ENCODE measurements at places on chromosomes 16 and 17.

- DNase-seq, result no peak
These were observed 46.9 kb upstream of the ITGA2B start for GRCh38 chr17:44436336-44436735.

DNA sequence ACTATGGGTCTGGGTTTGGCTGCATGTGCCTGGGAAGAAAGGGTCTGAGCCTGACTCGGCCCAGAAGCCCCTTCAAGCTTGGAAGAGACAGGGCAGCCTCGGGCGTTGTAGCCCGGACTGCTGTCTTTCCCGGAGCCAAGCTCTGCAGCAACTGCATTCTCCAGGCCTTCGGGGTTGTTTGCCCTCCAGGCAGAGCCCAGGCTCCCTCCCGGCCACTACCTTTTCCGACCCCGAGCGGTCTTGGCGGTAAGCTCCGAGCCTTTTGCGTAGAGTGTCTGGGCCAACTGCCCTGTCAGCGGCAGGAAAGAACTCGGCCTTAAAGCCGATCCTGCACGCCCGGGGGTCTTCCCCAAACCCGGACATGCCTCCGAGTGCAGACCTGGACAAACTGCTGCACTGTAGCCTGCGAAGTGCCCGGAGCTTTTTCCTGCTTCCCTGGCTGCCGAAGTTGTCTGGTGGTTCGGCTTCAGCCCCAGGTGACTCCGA, 1.3 kb downstream of the LHX1 start:
- no peak for DNase-seq

DNA sequence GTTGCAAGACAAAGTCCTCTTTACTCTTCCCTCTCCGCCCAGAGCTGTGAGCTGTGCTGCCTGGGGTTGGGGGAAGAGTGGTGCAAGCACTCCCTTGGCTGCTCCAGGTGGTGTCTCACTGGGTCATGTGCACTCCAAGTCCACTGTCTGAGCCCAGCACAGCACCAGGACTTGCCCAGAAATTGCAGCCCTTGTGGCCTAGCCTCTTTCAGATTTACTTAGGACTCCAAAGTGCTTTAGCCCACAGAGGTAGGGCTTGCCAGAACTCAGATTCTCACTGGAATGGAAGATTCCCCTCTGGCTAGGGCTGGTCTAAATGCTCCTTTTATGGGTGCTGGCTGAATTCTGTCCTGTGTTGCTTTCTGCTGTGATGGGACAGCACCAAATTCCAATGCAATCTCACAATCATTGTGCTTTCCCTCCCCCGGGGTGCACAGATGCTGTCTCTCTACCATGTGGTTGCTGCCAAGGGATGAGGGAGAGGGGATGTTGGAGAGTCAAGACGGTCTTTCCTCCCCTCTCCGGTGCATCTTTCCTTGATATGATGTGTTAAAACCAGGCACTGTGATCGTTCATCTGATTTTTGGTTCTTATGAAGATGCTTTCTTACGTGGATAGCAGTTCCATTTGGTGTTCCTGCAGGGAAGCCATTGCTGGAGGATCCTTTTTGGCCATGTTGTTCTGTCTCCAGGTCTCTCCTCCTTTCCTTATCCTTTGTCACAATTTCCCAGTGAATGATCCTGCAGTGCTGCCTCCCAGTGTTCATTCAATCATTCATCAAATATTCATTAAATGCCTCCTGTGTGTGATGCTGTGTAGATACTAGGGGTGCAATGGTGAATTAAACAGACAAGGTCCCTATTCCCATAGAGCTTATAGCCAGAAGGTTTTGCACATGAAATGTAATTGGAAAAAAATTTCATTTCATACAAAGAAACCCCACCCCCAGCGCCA, 216.3 kb downstream of the SPECC1 start:
- no peak for DNase-seq

DNA sequence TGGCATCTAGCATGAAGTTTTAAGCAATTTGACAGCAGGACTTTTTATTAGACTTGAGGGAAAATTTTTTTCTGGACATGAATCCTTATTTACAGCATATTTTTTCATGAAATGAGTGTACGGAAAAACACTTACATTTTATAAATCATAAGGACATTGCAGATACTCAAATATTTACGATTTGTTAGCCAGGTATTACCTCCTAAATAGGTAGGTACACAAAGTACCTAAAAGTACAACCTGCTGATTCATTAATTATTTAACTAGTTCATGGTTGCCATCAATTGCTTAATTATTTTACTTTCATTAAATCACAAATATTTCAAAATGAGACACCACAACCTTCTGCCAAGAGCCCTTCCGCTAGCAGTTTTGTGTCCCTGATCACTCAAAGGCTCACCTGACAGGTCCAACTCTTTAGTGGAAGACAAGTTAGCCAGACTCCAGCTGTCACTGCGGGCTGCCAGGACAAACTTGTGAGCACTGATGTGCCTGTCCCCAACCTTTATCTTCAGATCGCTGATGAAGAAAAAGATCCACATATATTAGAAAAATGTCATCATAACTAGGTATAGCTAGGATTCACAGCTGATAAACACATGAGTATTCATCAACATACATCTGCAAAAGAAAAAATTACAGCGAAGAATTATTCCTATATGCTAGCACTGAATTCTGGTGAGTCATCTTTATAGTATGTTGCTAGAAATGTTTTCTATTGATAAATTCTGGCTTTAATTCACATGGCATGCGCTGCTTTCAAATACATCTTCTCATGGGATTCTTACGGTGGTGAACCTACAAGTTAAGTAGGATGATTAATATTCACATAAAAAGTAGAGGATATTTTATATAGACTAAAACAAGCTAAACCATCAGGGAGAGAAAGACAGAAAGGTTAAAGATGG, 28.2 kb downstream of the ANKFY1 start:
- DNase-seq, result no peak

- DNase-seq, result no peak
These were observed 110.8 kb upstream of the CDH5 start for GRCh38 chr16:66255647-66256046.

DNA sequence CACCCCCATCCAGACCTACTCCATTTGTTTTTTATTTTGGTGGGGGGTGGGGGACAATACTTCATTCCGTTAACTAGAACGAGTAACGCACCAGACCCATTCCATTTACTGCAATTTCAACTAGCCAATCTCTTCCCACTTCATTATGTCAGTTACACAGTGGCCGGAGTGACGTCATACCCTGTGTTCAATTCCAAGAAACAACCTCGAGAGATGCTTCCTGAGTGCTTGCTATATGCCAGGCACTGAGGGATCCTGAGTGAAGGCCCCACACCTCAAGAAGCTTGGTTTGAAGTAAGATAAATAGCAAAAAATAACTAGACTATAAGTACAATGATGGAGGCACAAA, 9.1 kb upstream of the SIAH1 start:
- no peak for DNase-seq

GRCh38 chr17:28413804-28414203, 7.8 kb upstream of the SLC46A1 start:
- DNase-seq, result no peak

DNA sequence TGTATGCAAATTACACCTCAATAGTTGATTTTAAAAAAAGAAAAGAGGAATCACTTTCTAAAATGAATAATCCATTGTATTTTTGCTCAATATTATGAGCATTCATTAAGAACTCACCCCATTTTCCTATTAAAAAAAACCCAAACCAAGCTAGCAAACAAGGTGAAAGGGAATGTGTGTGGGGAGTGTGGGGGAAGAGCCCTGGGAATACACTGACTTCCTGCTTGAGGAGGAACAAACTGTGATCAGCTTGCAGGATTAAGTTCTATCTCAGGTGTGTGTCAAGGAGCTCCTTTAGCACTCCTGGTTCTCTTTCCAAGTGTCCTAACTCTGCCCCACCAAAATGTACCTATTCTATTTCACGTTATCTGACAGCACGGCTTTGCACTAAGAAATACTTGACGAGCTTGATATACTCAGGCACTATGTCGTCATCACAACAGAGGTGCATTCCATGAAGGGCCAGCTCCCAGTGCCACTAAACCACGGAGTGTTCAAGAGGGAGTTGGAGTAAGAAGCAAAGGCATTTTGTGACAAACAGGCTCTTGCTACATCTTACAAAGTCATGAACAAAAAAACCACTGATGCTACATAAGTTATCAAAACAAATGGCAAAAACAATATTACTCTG, 73.2 kb downstream of the MYH10 start:
- no peak for DNase-seq

Data from stimulated activated CD4-positive, alpha-beta T cell treated with anti-CD3 and anti-CD28 coated beads, Interleukin-12 subunit alpha, Interleukin-12 subunit beta, amount 100 ng/mL, for 24 hours (primary cell).